ENCODE measurements at places on chromosomes 7 and 10.

DNA sequence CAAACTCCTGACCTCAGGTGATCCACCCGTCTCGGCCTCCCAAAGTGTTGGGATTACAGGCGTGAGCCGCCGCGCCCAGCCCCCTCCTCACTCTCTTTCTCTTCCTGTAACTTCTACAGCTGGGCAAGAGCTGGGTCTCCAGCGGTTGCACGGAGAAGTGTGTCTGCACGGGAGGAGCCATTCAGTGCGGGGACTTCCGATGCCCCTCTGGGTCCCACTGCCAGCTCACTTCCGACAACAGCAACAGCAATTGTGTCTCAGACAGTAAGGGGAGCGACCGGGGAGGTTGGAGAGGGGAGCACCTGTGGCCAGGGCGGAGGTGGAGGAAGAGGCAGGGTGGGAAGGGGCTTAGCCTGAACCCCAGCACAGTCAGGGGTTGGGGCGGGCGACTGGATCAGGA, 41.4 kb downstream of the EPHB4 start:
- no peak for DNase-seq

GRCh38 chr10:7520507-7521485, 110.0 kb upstream of the SFMBT2 start:
- no peak for DNase-seq

DNA sequence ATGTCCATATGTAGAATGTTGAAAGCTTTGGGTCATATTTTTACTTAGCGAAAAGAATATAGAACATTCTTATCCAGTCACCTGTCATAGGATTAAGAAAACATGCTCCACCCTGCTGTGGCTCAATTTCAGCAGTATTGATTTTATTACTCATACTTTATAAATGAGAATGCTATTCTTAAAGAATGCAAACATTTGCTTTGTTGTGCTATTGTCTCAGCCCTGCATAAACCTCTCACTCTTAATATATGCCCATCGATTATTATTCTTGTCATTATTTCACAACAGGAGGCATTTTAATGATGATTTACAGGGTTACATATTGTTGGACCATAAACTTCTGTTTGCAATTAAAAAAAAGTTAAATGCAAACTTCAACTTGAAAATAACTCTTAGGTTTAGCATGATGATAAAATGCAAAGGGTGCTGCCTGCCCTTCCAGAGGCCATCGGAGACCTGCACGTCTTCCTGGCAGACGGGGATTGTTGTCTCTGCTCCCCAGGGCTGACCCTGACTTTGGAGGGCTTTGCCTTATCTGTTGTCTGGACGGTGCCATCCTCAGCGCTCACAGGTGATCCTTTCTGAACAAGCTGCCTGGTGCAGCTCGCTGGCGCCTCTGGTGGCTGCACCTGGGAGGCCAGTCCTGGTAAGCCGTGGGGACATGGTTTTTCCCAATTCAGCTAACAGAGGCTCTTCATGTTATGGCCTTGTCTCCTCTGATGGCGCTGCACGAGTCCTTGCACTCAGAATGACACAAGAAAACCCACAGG, 50.0 kb upstream of the SHH start:
- no peak for DNase-seq

DNA sequence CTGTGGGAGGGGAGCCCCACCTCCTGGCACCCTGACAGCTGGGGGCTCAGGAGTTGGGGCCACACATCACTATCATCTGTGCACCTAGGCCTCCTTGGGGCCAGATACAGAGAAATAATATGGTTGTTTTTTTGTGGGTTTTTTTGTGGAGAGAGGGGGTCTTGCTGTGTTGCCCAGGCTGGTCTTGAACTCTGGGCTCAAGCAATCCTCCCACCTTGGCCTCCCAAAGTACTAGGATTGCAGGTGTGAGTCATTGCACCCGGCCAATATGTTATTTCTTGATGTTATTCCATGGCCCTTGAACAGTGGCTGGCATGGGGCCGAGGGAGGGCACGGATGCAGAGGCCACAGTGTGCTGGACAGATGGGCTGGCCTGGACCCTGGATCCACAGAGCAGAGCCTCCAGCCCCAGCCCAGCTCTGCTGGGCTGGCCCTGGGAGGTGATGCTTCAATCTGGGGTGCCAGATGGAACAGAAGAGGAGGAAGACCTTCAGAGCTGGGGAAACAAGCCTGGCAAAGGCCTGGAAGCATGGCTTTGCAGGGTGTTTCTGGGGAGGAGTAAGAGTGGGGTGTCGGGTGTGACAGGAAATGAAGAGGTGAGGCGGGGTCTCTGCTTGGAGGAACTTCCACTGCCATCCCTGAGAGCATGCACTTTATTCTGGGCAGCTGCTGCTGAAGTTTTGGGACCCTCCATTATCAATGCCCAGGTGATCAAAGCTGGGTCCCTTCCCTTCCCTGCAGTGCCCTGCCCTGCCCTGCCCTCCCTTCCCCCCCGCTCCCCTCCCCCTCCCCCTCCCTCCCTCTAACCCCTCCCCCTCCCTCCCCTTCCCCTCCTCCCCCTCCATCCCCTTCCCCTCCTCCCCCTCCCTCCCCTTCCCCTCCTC, 3.7 kb upstream of the FZD9 start:
- no peak for DNase-seq
